ENCODE measurements at places on chromosomes 13 and 19.
A peak's percentile ranks its signal among the peaks of the same experiment; 100 is the strongest.

DNA sequence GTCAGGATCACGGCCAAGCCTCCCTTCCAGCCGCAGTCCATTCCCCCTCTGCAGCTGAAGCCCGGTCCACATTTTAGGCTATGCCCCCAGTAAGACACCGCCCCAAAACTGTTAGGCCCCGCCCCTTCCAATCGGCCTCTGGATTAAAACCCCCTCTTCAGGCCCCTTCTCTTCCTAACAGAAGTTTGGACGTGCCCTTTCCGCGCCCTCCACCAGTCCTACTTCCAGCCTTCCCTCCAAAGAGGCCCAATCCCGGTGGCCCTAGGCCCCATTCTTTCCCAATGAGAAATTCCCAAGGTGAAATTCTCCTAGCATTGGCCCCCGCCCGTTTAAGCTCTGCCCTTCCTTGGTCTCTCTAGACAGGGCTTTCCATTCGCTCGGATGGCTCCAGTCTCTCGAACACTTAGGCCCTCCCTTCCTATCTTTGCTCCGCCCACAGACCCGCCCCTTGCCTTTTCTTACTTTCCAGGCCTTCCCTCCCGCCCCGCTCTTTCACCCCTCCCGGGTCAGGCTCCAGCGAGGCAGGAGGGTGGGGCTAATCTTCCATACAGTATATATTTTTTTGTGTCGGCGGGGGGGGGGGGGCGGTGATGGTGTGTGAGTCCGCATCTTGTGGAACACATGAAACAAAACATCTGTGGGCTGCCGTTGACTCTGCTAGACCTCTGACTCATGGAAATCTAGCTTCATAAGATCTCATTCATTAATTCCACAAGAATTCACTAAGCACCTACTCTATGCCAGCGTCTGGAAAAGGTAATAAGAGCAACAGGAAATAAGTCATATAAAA, 13.6 kb downstream of the LTBP4 start:
- DNase-seq = peak; percentile 87

GRCh38 chr13:50467156-50468110, 376.1 kb downstream of the DLEU7 start:
- no peak for DNase-seq

- DNase-seq = no peak
Measured at GRCh38 chr19:14028901-14029300, 953 bp downstream of the RLN3 start.

DNA sequence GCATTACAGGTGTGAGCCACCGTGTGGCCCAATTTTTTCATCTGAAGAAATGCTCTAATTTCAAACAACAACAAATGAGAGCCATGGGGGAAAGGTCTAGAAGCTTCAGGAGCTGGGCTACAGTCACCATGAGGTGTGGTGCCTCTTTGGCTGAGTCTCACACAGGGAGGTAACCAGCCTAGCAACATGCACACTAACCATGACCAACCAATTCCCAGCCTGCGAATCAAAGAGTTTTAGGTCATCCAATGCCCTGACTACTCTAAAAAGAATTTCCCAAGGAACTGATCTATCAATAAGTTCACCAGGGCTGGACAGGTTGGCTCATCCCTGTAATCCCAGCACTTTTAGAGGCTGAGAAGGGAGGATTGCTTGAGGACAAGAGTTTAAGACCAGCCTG, 29.9 kb downstream of the PBX4 start:
- DNase-seq = no peak

DNA sequence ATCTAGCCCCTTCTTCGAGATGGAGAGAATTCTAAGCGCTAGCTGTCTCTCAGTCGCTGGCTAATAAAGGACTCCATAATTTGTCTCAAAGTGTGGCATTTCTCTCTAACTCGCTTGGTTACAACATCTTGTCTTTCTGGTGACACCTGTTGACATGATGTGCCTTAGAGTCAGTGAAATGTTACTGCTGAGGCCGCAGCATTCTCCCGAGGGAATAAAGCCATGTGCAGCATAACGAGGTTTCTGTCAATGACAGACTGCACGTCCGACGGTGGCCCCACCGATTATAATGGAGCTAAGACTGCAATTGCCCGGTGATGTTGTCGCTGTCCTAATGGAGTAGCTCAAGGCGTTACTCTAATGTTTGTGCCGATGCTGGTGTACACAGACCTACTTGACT, 20.3 kb upstream of the GPR32 start:
- no peak for DNase-seq

- DNase-seq = no peak
Measured at GRCh38 chr13:44131069-44131614, 242.5 kb upstream of the SERP2 start.

- DNase-seq = no peak
Measured at GRCh38 chr13:76677043-76677442, 209.2 kb downstream of the KCTD12 start.

DNA sequence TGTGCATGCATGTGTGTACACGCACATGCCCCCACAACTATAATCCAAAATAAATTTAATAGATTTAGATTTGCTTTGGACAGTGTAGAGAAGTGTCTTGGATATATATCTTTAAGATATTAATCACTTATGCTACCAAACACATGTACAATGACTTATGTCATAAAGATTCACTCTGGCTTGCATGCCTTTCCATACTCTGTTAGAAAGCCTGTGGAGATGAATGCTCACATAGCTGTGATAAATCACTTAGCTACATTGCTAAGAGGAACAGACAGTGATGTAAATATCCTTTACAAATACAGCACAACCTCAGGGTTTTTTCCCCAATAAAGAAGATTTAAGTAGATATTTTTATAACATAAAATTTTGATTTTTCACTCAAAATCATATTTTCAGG, 2484.8 kb upstream of the PCDH20 start:
- no peak for DNase-seq

GRCh38 chr19:29683009-29683408, 17.7 kb downstream of the PLEKHF1 start:
- no peak for DNase-seq

GRCh38 chr13:49996951-49997895, at the start of gene TRIM13:
TSS of gene TRIM13 (plus strand) at chr13:49997042. CDS start at chr13:50011941, 14,899 bp downstream.
- DNase-seq = peak; percentile 89

- DNase-seq = no peak
Measured at GRCh38 chr13:31896427-31896826, 135.1 kb upstream of the FRY start.

GRCh38 chr13:25302121-25302520, 696 bp downstream of the NUP58 start:
- no peak for DNase-seq

- DNase-seq = no peak
Measured at GRCh38 chr13:21703846-21704245, 33.0 kb downstream of the FGF9 start.

DNA sequence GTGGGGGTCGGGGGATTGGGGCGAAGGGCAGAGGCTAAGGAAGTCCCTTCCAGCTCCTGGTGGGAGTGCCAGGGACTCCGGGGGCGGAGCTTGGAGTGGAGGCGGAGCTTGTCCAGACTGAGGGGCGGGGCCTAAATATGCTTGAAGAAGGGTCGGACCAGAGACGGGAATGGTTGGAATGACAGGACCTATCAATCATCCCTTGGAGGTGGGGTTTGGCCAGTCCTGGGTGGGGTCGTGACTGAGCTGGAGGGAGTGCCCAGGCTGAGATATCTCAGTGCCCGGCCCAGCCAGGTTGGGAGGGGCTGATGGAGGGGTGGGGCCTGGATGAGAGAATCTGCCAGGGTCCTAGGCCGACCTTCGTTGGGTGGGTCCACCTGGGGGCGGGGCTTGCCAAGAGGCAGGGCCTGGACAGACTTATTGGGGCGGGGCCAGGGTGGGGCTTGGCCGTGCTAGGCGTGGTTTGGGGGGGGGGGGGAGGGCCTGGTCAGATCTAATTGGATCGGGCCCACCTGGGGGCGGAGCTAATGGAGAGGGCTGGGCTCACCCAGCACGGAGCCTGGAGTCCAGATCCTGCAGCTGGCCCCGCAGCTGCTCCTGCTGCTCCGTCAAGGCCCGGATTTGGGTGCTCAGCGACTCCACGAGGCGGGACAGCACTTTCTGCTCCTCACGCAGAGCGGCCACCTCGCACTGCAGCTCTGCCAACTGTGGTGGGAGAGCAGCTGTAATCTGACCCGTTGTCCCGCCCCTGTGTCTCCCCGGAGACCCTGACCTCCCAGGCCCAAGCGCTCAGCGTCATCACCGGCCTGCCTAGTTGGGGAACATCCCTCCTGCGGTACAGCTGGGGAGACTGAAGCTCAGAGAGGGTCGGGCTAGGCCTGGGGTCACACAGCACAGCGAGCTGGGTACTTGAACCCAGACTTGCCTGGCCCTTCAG, 2.6 kb upstream of the WIZ start:
- peak; percentile 87 for DNase-seq

DNA sequence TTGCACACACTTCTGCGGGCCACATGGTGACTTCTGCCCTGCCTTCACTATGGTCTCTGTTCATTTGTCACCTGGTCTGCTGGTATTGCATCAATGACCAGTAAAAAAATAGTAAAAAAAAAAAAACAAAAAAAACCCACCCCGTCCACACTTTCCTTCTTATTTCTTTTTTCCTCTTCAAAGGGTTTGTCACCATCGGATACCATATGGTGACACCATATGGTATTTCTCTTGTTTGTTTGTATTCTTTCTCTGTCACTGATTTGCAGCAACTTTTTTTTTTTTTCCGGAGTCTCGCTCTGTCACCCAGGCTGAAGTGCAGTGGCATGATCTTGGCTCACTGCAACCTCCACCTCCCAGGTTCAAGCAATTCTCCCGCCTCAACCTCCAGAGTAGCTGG, 26.2 kb upstream of the OR7C2 start:
- DNase-seq = no peak

- no peak for DNase-seq
Measured at GRCh38 chr19:33240181-33240771, 14.6 kb upstream of the SLC7A10 start.

DNA sequence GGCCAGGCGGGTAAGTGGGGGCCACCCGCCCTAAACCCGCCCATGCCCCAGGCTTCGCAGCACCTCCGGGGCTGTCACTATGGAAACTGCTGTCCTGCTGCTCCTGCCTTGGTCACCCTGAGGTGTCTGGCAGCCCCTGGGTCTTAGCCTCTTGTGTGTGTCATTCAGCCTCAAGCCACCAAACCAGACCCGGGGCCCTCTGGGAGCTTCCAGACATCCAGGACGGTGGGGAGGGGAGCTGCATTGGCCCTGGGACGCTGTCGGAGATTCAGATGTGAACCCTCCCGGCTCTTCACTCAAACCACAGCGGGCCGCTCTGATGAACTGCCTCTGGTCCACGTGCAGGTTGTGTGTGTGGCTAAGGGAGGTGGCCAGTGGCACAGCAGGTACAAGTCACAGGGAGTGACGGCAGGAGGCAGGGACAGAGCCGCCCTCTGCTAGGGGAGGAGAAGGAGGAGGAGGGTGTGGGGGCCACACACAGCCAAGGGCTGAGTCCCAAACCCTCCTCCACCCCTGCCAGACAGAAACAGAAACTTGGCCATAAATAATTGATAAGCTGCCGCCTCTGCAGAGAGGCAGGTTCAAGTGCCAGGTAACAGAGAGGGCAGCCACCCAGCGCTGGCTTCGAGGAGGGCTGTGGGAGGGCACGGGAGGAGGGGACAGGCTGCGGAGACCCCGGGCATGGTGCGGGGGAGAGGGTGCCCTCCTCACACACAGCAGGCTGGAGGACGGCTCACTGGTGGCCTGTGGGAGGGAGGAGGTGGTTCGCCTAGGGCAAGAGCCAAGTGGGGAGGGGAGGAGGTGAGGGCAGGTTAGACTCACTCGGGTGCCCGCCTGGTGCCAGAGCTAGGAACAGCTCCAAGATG, 8.0 kb downstream of the NANOS3 start:
- DNase-seq = peak; percentile 63

- DNase-seq = no peak
Measured at GRCh38 chr19:39515551-39516191, 732 bp downstream of the SELENOV start.

- DNase-seq = no peak
Measured at GRCh38 chr19:4967738-4968461, 1.0 kb upstream of the KDM4B start.

DNA sequence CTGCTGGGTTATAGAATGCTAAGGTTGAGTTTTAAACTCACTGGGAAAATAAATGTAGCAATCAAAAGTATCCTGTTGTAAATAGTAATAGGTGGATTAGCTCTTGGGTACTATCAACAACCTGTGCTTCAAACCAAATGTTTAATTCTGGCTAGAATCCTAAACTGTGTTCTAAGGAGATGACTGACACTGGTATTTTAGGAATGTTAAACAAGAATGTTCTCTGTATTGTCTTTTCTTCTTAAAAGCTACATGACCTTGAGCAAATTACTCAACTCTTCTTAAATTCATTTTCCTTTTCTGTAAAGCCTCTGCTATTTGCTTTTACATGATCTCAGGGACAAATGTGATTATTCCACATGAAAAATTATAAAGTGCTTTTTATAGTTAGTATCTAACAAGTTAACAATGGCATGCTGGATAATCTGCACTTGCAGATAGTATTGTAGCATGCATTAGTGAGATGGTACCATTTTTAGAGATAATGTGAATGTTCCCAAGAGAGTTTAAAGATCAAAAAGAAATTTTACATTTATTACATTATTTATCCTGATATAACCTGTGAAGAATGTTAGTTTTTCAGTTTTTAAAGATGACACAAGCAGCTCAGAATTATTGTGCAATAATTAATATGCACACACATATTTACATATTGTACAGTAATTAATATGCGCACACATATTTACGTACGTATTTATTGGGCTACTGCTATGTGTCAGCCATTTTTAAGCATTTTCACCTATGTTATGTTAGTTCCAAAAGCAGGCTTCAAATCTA, 13.6 kb upstream of the EPSTI1 start:
- no peak for DNase-seq

DNA sequence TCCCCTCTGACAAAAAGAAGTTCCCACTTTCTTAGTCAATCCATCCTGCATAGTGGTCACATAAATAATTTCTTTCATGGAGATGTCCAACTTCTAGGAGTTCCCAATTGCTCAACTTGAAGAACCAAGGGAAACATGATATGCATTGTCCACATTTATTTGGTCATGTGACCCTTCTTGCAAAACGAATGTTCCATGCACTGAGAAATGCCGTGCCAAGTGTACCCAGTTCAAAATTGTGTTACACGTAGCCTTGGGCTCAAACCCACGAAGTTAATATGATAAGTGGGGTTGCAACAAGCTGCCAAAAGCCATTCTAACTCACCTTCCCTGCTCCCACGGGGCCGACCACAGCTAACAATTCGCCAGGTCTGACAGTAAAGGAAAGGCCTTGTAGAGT, 113.1 kb downstream of the ABCC4 start:
- no peak for DNase-seq

DNA sequence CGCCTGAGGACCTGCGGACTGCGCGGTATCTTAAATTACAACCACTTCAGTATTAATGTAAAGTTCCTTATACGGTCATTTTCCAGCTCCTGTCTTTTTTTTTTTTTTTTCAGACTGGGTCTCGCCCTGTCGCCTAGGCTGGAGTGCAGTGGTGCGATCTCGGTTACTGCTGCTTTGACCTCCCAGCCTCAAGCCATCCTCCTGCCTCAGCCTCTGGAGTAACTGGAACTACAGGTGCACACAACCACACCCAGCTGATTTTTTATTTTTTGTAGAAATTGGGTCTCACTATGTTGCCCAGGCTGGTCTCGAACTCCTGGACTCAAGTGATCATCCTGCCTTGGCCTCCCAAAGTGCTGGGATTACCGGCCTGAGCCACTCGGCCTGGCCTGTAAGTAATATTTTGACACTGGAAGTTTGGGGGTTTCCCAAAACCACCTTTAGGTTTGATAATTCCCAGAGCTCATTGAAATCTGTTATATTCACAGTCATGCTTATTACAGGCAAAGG, 406 bp upstream of the EID2B start:
- DNase-seq = no peak

- no peak for DNase-seq
Measured at GRCh38 chr13:114064450-114065140, 67.8 kb downstream of the RASA3 start.

GRCh38 chr13:98619556-98619955, 42.6 kb upstream of the STK24 start:
- no peak for DNase-seq

All from mucosa of gallbladder (tissue), 1 donor.